CD8-positive, alpha-beta memory T cell (primary cell): ENCODE measurements at places on chromosomes 5 and 9.

DNA sequence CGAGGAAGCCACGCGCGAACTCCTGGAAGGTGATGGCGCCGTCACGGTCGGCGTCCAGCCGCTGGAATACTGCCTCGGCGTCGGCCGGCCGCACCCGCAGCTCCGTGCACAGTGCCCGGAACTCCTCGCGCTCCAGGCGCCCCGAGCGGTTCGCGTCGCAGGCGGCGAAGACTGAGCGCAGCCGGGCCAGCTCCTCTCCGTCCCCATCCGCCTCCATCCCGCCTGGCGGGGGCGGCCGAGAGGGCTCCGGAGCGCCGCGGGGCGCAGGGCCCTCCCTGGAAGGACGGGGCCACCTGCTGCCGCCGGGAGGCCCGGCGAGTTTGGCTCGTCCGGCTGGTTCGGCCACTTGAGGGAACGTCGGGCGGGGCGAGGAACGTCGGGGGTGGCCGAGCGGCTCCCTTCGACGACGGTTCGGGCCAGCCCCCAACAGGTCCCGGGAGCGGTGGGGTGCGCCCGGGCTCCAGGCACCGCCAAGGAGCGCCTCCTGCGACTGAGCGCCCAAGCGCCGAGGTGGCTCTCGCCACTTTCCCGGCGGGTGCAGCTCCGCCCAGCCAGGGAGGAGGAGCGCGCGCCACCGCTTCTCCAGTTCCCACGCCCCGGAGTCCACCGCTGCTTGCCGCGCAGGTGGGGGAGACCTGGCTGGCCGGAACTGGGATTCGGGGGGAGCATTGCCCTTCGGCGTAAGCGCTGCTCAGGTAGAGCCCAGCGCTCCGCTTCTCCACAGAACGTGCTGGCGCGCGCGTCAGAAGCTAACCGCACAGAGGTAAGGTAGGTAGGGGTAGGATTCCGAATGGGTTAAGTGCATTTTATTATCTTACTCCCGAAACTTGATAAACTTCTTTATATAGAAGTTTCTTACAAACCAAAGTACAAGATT lies at the start of gene RASEF:
TSS of gene RASEF (minus strand) at position 492 of the 877 bp plus-strand sequence. CDS start at position 217, 275 bp downstream.
- no peak for DNase-seq

- DNase-seq, result no peak
Observed at GRCh38 chr5:131224387-131225201, 39.3 kb upstream of the CDC42SE2 start.

DNA sequence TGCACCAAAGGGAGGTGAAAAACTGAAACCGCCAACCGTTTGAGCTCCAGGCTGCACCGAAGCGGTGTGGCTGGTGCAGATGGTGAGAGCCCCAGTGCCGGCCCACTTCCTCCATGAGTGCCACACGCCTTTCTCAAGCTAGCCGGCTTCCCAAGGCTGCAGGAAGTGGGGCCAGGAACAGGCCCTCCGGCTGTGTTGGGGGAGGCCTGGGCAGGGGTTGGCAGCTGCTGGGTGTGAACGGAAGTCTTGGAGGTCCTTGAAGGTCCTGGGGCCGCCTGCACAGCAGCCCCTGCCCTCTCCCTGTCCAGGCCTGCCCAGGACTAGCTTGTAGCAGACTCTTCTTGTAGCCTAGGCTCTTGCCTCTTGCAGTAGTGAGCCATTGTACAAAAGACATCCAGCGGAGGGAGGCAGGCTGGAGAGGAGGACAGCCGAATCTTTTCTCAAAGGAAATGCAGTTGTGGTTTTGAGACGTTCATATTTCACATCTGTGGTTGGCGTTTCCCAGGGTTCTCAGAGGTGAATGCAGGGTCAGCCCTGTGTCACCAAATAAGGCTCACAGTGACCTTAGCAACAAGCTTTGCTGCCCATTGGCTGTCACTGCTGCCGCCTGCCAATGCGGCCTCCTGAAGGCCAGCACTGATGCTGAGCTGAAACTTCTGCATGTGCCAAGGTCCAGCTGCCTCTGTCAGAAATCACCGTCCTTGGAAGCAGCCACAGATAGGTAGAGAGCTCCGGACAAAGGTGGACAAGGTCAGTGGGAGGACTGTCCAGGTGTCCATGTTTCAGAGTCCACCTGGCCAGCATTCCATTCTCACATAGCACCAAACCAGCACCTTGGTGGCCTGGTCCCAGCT lies 23.9 kb downstream of the IRF1 start:
- peak; percentile 78 for DNase-seq

- no peak for DNase-seq
Observed at GRCh38 chr9:33113799-33114547, 37.5 kb upstream of the SMU1 start.

DNA sequence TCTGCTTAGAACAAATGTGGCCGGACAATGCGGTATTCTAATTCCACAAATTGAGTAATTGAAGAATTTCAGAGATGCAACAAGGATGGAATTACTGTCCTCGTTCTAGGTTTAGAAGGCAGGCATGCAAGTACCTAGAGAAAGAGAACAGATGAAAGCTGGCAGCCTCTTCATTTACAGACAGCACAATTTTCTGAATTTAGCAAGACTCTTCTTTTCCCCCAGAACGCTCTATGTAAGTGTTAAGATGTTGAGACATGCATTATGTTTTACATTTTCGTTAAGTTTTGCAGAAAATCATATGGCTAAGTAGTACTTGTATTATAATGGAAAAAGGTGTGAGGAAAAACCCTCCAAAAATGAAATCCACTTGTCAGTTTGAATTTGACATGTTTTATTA lies 259.5 kb upstream of the ARRDC3 start:
- DNase-seq, result no peak

- peak; percentile 6 for DNase-seq
Observed at GRCh38 chr9:613771-614347, 227.6 kb upstream of the DMRT1 start.

- no peak for DNase-seq
Observed at GRCh38 chr9:130020618-130021017, 22.4 kb downstream of the FNBP1 start.

GRCh38 chr5:24183981-24184380 lies 460.8 kb downstream of the CDH10 start:
- DNase-seq, result no peak

DNA sequence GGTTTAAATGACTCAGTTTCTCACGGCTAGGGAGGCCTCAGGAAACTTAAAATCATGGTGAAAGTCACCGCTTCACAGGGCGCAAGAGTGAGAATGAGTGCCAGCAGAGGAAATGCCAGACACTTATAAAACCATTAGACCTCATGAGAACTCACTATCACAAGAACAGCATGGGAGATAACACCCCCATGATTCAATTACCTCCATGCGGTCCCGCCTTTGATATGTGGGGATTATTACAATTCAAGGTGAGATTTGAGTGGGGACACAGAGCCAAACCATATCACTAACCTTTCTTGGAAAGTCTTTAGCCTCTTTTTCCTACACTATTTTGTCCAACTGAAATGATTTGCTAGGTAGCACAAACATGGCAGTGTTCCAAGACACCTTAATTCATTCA lies 533.9 kb upstream of the NUDT12 start:
- DNase-seq, result no peak

DNA sequence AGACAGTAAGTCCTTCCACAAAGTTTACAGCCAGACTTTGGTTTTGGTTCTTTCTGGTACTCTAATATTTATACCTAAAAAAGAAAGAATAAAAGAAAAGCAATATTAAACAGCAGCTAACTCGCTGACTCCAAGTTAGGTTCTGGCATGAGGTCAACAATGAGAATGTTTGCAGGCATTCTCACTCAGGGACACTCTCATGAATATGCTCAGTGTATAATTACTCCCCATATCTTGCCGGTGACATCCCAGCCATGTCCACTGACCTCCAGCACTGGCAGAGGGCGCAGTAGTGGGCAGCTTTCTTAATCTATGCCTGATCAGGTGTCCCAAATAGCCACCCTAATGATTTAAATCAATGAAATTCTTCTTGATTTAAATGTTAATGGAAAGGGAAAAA lies 151.5 kb downstream of the BNC2 start:
- no peak for DNase-seq

DNA sequence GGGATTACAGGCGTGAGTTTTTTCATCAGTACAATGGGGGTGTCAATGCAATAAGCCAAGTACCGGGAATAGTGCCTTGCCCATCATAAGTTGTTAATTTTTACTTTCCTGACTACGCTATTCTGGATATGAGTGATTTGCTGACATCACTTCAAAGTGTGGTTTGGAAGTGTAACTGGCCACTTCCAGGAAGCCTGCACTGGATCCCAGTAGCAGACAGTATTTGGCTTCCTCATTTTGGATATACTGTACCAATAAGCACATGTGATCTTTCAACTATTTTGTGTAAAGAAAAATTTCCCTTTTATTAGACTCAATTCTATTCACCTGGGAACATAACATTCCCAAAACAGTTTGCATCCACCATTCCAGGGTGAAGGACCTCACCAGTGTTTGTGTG lies 417.7 kb upstream of the KLF4 start:
- no peak for DNase-seq

DNA sequence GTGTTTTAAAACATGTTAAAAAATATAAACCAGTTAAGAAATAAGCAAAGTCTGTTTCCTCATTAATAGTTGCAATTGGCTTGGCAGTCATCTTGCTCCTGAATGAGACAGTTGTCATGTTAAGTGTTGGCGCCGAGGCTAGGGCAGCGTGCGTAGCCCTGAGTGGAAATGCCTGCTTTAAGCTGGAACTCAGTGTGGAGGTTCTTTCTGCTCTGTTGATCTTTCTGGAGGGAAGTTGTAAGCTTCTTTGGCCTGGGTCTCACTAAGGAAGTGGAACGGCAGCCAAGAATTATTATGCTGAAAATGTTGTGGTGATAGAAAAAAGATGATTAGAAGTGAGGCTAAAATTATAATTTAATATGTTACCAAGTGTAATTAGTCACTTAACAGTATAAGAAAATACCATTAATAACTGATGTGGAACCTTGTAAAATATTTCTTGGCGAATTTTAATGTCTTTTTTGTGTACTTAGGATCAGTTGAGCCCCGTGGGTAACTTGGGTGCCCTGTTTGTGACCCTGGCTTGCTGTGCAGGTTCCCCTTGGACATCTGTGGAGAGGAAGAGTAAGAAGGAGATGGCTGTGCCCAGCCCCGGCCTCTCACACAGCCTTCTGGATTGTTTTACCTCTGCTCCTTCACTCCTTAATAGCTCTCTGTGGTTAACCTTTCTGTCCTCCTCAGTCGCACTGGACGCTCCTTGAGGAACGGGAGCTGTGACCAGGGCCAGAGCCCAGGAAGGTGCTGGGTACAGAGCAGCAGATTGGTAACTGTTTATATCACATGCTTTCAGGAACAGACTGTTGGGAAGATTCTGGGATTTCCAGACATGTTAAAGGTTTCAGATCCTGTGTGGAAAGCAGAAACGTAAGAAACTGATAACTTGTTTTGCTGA lies 31.0 kb downstream of the PCBD2 start:
- DNase-seq, result no peak

DNA sequence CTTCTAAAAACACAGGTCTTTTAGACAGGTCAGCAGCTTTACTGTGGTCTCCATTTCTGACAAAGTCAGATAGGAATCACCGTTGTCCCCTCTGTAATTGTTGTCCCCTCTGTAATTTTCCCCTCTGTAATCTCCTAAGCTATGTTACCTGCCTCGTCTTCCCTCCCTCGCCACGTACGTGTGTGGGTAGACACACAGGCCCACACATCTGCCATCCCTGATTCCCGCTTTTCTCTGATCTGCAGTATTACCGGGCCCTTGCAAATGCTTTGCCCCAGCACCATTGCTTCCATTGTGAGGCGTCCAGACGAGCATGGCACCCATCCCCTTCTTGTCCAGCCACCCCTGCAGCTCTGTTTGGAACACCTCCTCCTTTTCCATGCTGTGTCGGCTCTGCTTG lies 45.0 kb upstream of the POMT1 start:
- no peak for DNase-seq

DNA sequence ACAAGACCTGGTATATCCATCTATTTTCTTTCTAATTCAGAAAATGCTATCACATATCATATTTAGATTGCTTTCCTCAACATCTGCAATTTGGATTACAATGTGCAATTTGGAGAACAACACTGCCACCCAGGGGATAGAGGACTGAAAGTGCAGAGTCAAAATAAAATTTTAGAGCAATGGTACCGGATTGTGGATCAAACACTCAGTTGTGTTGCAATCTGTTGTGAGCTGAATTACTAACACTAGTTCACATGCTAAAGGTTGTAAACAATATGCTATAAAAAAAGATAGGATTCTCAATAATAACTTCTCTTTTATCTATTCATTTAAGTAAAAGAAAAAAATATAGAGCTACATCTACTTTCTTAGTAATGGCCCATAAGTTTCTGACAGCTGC lies 11.9 kb upstream of the SRFBP1 start:
- no peak for DNase-seq
